ENCODE measurements at places on chromosomes 11 and 22. TPM values are rescaled to one million over a fixed set of nuclear protein-coding genes. Genes with fewer than 3 reads are reported as not detected.

DNA sequence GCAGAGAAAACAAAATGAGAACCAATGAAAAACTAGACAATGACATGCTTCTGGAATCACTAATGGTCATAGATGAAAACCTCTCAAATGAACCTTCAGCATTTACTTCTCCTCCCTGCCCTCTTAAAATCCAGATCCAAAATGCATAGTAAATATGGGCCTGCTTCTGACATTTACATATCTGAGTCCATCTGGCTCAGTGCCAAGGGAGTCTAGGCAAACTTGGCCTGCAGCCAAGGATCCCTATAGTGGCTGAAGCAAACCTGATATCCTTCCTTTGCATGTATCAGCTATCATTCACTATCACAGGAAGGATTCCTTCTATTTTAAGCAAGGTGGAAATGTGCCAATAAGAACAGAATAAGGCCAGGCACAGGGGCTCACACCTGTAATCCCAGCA lies 104.8 kb downstream of the C11orf58 start:
- H3K27ac ChIP-seq: no peak overlapping the region
- H3K36me3 ChIP-seq: peaks cover 4% of the 10 kb centered on the region
- no peaks in the 10 kb centered on the region for H3K27me3 ChIP-seq
- H3K4me3 ChIP-seq: no peak overlapping the region
- DNase-seq: no peak

Gene CTTN
- total RNA-seq: 145 TPM

- peaks cover 46% of the 10 kb centered on the region for H3K36me3 ChIP-seq
- peaks cover 21% of the 10 kb centered on the region for H3K4me1 ChIP-seq
- no peaks in the 10 kb centered on the region for H3K27me3 ChIP-seq
- no peak overlapping the region for H3K27ac ChIP-seq
- H3K4me3 ChIP-seq: no peak overlapping the region
Observed at GRCh38 chr11:110438017-110438416, 8.3 kb downstream of the FDX1 start.

DNA sequence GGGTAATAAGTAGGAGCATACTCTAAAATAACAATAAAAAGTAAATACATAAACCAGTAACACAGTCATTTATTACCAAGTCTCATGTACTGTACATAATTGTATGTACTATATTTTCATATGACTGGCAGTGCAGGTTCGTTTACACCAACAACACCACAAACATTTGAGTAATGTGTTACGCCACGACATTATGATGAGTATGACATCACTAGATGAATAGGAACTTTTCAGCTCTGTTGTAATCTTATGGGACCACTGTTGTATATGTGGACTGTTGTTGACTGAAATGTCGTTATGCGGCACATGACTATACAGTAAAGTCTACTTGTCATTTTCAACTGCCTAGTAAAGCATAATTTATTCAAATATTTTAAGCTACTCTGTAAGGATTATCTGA lies 18.6 kb downstream of the KIF18A start:
- no peak overlapping the region for H3K4me3 ChIP-seq
- no peak overlapping the region for H3K27ac ChIP-seq
- no peaks in the 10 kb centered on the region for H3K4me1 ChIP-seq
- DNase-seq: no peak
- no peaks in the 10 kb centered on the region for H3K36me3 ChIP-seq

- H3K27me3 ChIP-seq: no peaks in the 10 kb centered on the region
- H3K27ac ChIP-seq: no peak overlapping the region
- H3K4me1 ChIP-seq: peaks cover 14% of the 10 kb centered on the region
- no peak overlapping the region for H3K4me3 ChIP-seq
Observed at GRCh38 chr22:30036656-30037055, 43.6 kb upstream of the HORMAD2 start.

Gene PGA4
- total RNA-seq: 0.83 TPM

DNA sequence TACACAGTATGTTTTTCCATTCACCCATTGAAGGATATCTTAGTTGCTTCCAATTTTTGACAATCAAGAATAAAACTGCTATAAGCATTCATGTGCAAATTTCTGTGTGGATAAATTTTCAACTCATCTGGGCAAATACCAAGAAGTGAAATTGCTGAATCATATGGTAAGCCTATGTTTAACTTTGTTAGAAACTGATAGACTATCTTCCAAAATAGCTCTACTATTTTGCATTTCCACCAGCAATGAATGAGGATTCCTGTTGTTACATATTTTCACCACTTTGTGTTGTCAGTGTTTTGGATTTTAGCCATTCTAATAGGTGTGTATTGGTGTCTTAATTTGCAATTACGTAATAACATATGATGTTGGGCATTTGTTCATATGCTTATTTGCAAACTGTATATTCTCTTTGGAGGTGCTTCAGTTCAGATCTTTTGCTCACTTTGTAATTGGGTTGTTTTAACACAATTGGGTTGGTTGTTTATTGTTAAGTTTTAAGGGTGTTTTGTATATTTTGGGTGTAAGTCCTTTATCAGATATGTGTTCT lies 49.2 kb upstream of the FAM181B start:
- no peaks in the 10 kb centered on the region for H3K36me3 ChIP-seq
- no peaks in the 10 kb centered on the region for H3K27me3 ChIP-seq
- no peaks in the 10 kb centered on the region for H3K4me1 ChIP-seq
- DNase-seq: no peak
- H3K4me3 ChIP-seq: no peak overlapping the region

Gene FXYD6
- 61.2 TPM for total RNA-seq

Gene ACCS
- total RNA-seq: 31.4 TPM

DNA sequence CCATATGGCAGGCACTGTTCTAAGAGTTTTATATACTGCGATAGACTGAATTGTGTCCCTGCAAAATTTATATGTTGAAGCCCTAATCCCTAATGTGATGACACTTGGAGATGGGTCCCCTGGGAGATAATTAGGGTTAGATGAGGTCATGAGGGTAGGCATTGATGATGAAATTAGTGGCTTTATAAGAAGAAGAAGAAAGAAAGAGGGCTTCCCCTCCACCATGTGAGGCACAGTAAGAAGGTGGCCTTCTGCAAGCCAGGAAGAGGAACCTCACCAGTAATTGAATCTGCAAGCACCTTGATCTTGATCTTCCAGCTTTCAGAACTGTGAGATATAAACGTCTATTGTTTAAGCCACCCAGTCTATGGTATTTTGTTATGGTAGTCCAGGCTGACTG lies 46.6 kb upstream of the TENM4 start:
- no peak for DNase-seq
- no peaks in the 10 kb centered on the region for H3K4me1 ChIP-seq
- no peaks in the 10 kb centered on the region for H3K36me3 ChIP-seq
- no peaks in the 10 kb centered on the region for H3K27me3 ChIP-seq
- no peak overlapping the region for H3K27ac ChIP-seq

Gene PICALM
- 190 TPM for total RNA-seq

DNA sequence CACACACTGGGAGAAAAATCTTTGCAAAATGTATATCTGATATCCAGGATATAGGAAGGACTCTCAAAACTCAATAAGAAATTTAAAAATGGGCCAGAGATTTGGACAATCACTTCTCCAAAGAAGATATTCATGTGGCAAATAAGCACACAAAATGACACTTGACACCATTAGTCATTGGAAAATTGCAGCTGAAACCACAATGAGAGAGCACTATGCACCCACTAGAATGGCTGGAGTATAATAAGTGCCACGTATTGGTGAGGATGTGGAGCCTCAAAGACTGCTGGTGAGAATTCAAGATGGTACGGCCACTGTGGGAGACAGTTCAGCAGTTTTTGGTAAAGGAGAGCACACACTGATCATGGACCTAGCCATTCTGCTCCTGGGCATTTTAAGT lies 12.8 kb upstream of the OSBPL5 start:
- H3K36me3 ChIP-seq: no peaks in the 10 kb centered on the region
- no peaks in the 10 kb centered on the region for H3K27me3 ChIP-seq
- H3K4me1 ChIP-seq: no peaks in the 10 kb centered on the region
- no peak for DNase-seq
- no peak overlapping the region for H3K27ac ChIP-seq

Gene CSTF3
- total RNA-seq: 20.4 TPM

GRCh38 chr11:30006876-30007275 lies 10.0 kb downstream of the KCNA4 start:
- H3K36me3 ChIP-seq: no peaks in the 10 kb centered on the region
- H3K4me3 ChIP-seq: no peak overlapping the region

DNA sequence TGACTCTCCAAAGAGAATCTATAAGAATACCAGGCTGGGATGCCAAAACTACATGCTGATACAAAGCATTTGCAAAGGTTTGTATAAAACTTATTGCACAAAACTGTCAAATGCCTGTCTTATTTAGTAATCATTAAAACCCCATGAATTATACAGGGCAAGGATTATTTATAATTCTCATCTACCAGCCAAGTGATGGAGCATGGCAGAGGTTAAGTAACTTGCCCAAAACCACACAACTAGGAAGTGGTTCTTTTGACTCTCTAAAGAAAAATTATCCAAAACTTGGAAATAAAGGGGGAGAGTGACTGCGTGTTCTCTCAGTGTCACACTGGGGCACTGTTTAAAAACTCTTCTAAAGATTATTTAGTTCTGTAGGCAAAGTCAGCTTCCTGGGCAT lies 17.4 kb upstream of the CLMP start:
- no peak overlapping the region for H3K27ac ChIP-seq
- H3K36me3 ChIP-seq: no peaks in the 10 kb centered on the region
- no peak overlapping the region for H3K4me3 ChIP-seq
- peaks cover 3% of the 10 kb centered on the region for H3K27me3 ChIP-seq
- no peak for DNase-seq

GRCh38 chr11:10622108-10622507 lies 53.6 kb upstream of the LYVE1 start:
- H3K27me3 ChIP-seq: no peaks in the 10 kb centered on the region
- no peak for DNase-seq
- peaks cover 47% of the 10 kb centered on the region for H3K4me1 ChIP-seq
- H3K36me3 ChIP-seq: no peaks in the 10 kb centered on the region
- no peak overlapping the region for H3K27ac ChIP-seq

DNA sequence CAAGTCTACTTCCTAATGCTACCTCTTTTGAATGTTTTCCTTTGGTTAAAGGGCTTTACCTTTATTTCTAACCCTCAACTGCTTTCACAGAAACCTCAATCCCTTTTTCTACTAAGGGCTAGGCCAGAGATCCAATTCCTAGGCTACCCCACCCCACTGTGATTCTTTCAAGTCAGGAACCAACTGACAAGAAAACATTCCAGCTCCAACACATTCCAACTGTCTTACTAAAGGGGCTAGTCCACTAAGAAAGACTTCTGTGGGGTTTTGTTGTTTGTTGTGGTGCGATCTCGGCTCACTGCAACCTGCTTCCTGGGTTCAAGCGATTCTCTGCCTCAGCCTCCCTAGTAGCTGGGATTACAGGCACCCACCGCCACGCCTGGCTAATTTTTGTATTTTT lies 151.3 kb downstream of the APOL5 start:
- no peaks in the 10 kb centered on the region for H3K4me1 ChIP-seq
- no peak overlapping the region for H3K4me3 ChIP-seq
- H3K27ac ChIP-seq: no peak overlapping the region
- H3K27me3 ChIP-seq: no peaks in the 10 kb centered on the region
- no peak for DNase-seq

DNA sequence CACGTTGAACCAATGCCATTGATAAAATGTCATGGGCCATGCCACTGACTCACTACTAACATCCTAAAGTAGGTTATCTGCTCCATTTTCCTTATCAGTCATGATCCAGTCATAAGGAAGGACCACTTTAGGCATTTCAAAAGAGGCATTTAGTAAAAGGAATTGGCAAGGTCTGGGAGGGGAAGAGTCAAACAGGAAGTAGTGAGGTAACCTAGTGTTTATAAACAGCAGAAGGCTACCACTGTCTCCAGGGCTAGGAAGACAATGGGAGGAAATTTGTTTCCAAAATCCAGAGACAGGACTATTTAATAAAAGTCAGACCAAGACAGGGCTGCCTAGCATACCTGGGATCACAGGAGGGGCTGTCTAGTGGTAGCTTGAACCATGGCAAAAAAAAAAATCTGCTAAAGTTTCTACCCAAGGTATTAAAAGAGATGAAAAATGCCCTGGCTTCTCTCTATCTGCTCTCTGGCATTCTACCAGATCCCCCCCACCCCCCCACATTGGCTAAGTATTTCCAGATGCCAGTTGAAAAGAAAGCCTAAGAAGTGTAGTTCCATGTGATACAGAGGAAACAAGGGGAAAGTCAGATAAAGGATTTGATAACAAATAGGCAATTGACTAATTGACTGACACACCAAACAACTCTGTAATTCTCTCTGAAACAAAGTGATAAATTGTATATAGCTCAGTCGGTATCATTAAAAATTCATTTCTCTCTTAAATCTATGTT lies 50.4 kb upstream of the C11orf87 start:
- no peak for DNase-seq
- H3K4me3 ChIP-seq: no peak overlapping the region
- no peaks in the 10 kb centered on the region for H3K36me3 ChIP-seq
- H3K4me1 ChIP-seq: no peaks in the 10 kb centered on the region
- no peaks in the 10 kb centered on the region for H3K27me3 ChIP-seq
- H3K27ac ChIP-seq: no peak overlapping the region

DNA sequence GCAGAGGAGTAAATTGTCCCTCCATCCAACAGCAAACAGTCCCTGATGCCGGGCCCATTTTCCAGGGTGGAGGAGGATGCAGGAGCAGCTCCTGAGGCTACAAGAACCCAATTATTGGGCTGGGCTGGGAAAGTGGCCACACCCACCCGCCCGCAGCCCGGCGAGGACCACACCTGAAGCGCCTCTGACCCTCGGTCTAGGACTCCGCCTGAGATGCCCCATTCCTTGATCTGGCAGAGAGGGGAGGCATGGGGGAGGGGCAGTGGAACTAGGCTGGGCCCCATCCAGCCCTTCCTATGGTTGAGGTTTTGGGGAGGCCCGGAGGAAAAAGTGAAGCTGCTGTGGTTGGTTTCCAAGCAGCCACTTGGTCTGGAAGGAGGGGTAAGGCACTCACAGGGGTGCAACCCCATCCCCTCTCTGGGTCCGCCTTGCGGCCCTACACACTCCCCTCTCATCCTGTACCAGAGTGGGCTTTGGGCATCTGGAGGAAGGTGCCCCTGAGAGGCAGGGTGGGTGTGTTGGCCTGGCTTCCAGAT lies 2.4 kb upstream of the LGALS1 start:
- DNase-seq: no peak
- no peak overlapping the region for H3K27ac ChIP-seq
- peaks cover 4% of the 10 kb centered on the region for H3K36me3 ChIP-seq
- H3K4me3 ChIP-seq: no peak overlapping the region

DNA sequence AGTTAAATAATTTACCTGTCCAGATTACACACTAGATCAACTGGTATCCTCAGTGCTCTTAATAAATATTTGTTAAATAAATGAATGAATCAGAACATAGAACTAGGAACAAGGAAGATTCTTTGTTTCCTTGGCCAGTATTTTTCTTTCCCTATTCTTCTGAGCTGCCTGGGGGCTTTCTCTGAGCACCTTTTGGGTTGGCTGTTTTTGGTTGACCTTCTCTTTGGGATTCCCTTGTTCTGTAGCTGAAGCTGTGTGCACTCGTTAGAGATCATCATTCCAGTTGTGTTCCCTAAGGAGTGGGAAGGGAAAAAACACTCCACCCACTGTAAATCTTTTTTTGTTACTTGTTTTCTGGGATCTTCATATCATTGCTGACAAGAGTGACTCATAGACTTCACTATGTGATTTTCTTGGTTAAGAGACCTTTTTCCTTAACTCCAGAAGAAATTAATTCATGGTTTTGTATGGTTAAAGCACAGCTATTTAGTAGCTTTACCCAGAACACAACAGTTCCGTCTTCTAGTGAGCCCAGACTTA lies 84.3 kb downstream of the STIM1 start:
- no peak for DNase-seq
- H3K4me3 ChIP-seq: no peak overlapping the region
- no peaks in the 10 kb centered on the region for H3K27me3 ChIP-seq
- no peaks in the 10 kb centered on the region for H3K36me3 ChIP-seq

Data from lower lobe of right lung (tissue), 2 donors.